Kidney tubule cell (primary cell): ENCODE measurements at places on chromosomes 4 and X.
A peak's percentile ranks its signal among the peaks of the same experiment; 100 is the strongest.

DNA sequence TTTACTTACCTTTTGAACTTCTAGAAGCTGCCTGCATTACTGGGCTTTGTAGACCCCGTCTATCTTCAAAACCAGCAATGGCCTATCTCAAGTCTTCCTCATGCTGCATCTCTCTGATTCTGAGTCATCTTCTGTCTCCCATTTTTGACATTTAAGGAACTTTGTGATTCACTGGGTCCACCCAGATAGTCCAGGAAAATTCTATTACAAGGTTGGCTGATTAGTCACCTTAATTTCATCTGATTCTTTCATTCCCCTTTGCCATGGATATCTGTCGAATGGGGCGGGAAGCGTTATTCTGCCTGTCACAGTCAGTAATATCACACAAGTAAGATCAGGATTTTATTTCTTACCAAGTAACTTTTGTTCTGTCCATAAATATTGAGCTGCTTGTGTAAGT lies 618.0 kb downstream of the CCSER1 start:
- DNase-seq: peak; percentile 72

GRCh38 chr4:28426251-28426650 lies 1565.6 kb downstream of the STIM2 start:
- DNase-seq: no peak

- DNase-seq: peak; percentile 31
These were observed 170.2 kb downstream of the RAPGEF2 start for GRCh38 chr4:159273141-159273438.

DNA sequence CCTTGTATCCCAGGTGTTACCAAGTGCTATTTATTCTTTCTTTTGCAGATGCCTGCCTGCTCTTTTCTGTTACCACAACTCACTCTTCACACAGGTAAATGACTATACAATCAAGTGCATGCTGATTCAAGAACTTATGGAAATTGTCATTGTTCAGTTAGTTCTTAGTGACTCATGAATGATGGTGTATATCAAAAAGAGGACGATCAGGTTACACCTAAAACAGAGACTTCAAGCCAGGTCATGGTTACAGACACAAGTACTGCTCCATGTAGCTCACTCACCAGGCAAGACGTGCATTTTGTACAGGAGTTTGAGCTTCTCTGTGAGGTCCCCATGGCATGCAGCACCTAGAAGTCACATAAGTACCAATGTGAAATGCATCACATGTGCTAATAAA lies 59.3 kb upstream of the UCP1 start:
- DNase-seq: no peak

DNA sequence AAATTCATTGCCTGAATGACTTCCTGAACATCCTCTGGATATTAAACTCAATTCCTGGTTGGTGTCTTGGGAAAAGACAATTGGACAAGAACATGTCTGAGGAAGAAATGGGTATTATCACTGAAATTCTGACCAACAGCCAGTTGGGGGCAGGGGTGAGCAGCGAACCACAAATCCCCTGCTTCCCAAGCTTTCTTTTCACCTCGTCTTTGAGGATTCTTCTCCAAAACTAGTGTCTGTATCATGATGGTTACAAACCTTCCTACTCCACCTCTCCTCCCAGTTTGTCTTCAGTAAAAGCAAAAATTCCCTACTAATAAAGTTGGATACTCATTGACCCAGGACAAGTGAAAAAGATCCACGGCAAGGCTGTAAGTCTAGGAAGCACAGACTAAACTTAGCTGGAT lies 48.3 kb upstream of the WDR1 start:
- peak; percentile 45 for DNase-seq

GRCh38 chr4:144495944-144496343 lies 150.0 kb upstream of the HHIP start:
- DNase-seq: no peak

GRCh38 chr4:112642526-112642925 lies 5.6 kb downstream of the LARP7 start:
- DNase-seq: no peak

DNA sequence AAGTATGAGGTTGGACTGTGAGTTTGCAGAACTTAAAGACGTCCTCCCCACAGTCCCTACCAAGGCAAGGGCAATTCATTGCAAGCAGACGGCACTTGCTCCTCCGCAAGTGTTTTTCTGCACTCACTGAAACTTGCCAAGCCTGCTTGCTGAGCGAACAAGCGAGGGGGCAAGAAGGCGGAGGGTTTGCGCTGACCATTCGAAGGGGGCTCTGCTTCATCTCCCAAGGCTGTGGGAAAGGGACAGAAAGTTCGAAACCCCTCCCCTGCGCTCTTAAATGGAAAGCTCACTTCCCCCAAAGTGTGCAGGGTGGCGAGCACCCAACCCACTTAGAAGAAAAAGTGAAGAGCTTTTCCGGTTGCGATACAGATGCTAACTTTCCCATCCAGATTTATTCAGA lies 1.4 kb downstream of the MID1 start:
- no peak for DNase-seq

GRCh38 chr4:178244785-178245184 lies 802.5 kb upstream of the AGA start:
- DNase-seq: no peak

- DNase-seq: peak; percentile 48
These were observed 73.0 kb upstream of the FRMPD4 start for GRCh38 chrX:12065251-12065650.

DNA sequence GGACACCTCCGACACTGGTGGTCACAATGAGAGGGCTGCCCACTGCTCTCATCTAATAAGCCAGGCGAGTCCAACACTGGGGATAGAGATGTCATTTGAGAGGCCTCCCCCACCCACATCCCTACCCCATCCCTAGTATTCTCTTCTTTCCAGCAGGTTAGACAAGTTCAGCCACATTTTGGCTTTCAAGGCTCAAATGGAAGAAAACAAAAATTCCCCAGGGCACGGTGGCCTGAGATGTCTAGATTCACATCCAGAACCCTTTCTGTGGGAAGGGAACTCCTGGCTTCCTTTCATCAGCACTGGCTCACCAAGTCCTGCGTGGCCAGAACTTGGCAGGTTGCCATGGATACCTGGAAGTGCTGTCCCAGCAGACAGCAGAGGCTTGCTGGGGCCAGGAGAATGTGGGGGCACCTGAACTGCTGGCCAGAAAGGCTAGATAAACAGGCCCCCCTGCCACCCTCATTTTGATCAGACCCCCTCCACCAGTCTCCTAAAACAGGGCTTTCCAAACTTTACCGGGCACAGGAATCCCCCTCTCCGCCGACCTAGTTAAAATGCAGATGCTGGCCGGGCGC lies 1.3 kb upstream of the NYX start:
- no peak for DNase-seq

GRCh38 chrX:22690116-22690515 lies 309.6 kb upstream of the DDX53 start:
- DNase-seq: no peak

DNA sequence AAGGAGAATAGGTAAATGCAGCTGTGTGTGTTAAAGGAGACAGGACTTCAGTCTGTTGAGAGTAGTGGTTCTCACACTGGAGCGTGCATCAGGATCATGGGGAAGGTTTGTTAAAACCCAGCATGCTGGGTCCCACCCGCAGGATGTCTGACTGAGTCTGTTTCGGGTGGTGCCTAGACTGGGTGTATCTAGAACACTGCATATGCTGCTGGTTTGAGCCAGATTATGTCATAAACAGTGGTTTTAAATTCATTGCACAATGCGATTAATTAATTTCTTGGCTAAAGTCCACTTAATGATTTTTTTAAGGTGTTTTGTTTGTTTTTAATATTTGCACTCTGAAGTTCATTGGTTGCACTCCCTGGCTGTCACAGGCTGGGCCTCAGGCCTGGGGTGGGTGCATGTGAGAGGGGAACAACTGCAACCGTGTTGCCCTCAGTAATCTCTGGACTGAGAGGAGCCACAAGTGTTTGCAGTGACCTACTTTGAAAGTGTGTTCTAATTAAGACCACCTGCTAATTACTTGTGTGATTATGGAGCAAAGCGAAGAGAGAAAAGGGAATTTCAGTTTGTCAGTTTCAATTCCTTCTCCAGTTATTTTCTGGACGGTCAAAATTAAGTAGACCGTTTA lies 8.3 kb downstream of the HCCS start:
- no peak for DNase-seq

GRCh38 chr4:85147481-85148076 lies 181.1 kb upstream of the WDFY3 start:
- peak; percentile 67 for DNase-seq

GRCh38 chrX:9573282-9574106 lies 108.6 kb downstream of the TBL1X start:
- peak; percentile 60 for DNase-seq

DNA sequence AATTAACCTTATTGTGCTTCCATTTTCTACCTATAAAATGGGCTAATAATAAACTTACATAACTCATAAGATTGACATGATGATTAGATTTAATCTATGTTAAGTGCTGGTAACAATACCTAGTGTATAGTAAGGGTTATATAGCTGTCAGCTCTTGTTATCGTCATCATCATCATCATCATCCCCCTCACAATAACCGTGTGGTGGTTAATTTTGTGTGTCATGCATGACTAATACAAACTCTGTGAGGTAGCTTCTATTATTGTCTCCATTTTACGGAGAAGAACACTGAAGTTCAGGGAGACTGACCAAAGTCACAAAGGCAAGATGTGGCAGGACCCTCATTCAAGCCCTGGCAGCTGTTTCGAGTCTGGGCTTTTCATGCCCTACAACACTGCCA lies 211.3 kb downstream of the PALLD start:
- DNase-seq: peak; percentile 32
